Common myeloid progenitor, CD34-positive (primary cell): ENCODE measurements at places on chromosomes 2 and 18.

GRCh38 chr18:2924920-2925319 lies 78.1 kb downstream of the EMILIN2 start:
- no peak for DNase-seq

DNA sequence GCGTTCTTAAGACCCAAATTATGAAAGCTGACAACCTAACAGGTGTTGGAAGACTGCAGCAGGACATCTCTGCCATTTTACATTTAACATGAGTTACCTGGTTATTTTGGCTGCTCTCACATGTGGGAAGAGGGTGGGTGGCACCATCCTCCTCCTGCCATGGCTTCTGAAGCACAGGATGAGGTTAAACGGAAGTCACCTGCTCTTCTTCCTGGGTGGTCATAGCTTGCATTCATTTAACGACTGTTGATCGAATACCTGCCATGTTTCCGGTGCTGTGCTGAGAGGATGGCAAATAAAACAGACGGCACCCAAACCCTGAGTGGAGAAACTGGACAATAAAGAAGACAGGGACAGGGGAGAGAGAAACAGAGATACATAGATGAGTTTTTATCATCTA lies 118.0 kb downstream of the RHBDD1 start:
- DNase-seq, result no peak

- no peak for DNase-seq
Observed at GRCh38 chr2:198411936-198412335, 607.5 kb downstream of the PLCL1 start.

DNA sequence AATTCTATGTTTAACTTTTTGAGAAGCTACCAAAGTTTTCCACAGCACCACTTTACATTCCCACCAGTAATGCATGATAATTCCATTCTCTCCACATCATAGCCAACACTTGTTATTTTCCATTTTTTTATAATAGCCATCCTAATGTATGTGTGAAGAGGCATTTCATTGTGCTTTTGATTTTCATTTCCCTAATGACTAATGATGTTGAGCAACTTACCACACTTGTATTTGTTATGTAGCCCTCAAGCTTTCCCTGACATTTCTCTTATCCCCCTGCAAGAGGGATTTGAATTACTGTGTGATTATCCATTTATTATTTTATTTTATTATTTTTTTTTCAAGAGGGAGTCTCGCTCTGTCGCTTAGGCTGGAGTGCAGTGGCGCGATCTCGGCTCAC lies 23.6 kb upstream of the SOS1 start:
- DNase-seq, result no peak

- no peak for DNase-seq
Observed at GRCh38 chr18:77522051-77522675, 272.5 kb downstream of the GALR1 start.

DNA sequence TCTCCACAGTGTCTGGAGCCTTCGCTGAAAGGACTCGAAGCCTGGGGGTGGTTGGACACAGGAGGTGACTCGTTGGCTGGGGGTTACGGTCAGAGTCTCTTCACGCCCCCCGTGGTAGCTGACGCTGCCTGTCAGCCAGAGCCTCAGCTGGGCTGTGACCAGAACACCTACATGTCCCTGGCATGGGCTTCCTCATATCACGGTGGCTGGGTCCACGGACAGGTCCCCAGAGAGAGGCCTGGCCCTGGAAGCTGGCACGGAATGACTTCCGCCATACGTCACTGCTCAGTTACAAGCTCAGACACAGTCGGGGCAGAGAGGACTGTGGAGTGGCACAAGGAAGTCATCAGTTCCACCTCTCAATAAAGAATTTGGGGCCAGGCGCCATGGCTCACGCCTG lies 28.5 kb downstream of the ITGB1BP1 start:
- DNase-seq, result no peak

DNA sequence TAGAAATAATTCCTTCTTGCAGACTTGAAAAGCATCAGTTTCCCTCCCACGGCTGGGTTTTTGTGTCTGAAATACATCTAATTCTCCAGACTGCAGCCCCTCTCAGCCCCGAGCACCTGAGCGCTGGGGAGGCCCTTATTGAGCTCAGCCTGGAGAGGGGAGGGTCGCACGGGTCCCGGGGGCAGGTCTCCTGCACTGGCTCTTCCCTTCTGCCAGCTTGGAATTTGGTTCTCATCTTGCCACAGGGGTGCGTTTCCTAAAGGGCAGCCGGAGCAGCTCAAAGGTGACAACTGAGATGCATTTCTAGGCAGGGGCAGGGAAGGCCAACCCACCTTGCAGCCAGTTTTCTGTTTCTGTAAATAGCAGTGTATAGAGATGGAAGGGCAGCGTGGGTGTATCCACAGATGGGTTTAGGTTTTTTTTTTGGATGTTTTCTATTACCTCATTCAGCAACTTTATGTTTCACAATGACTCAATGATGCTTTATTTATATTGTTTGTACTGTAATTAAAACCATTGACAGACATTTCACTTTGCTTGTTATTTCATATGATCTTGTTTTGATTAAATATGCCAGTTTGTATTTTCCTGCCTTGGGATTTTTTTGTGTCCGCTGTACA lies 37.0 kb downstream of the GBX2 start:
- no peak for DNase-seq

GRCh38 chr2:161414042-161415033 lies 1.8 kb upstream of the TBR1 start:
- DNase-seq, result no peak

DNA sequence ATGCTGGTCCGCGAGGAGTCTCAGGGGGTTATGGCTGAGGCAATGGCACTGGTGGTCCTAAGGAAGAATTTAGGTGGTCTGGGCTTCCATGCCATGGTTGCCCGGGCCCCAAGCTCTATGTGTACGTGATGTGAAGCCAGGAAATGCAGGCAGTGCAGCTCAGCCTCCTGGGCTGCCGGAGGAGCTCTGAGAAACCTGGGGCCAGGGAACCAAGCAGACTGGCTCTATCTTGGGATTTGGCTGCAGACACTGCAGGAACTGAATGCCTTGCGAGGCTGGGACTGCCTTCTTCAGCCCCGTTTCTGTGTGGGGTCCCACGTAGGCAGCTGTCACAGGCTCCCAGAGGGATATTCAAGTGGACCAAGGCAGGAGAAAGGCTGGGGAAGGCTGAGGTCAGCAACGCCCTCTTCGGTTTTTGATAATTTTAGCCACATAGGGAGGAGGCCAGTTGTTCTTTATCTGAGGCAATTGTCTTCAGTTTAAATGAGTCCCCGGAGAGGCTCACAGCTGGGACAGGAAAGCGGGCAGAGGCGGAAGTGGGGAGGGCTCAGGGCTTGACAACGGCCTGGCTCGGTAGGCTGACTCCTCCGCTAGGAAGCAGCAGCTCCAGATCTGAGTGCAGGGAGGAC lies 77.7 kb downstream of the RHOB start:
- peak; percentile 11 for DNase-seq

GRCh38 chr18:21057112-21057511 lies 54.5 kb downstream of the ROCK1 start:
- DNase-seq, result no peak

GRCh38 chr2:109280804-109281203 lies 151.8 kb downstream of the SH3RF3 start:
- no peak for DNase-seq

GRCh38 chr2:208978946-208979345 lies 444.9 kb upstream of the MAP2 start:
- DNase-seq, result no peak

DNA sequence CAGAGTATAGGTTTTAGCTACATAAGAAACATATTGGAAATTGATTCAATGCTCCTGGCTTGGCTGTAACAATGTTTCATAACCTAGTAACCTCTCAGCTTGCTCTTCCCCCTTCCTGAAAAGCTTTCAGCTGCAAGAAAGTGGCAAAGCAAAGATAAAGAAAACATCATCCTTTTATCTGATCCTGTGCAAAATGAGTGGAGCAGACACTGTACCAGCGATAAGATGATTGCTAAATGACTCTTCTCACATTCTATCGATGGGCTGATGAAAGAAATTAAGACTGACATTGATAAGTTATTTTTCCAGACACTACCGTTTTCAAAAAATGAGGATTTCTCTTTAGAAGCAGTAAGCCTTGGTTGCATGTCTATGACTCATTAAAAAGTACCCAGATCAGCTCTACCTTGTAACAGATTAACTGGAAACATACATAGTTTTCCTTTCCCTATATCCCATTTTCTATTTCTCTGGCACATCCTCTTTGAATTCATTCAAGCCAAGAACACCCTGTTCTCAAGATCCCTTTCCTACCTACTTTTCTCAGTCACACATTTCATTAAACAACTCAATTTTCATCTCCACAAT lies 87.1 kb upstream of the LYPD1 start:
- DNase-seq, result no peak

DNA sequence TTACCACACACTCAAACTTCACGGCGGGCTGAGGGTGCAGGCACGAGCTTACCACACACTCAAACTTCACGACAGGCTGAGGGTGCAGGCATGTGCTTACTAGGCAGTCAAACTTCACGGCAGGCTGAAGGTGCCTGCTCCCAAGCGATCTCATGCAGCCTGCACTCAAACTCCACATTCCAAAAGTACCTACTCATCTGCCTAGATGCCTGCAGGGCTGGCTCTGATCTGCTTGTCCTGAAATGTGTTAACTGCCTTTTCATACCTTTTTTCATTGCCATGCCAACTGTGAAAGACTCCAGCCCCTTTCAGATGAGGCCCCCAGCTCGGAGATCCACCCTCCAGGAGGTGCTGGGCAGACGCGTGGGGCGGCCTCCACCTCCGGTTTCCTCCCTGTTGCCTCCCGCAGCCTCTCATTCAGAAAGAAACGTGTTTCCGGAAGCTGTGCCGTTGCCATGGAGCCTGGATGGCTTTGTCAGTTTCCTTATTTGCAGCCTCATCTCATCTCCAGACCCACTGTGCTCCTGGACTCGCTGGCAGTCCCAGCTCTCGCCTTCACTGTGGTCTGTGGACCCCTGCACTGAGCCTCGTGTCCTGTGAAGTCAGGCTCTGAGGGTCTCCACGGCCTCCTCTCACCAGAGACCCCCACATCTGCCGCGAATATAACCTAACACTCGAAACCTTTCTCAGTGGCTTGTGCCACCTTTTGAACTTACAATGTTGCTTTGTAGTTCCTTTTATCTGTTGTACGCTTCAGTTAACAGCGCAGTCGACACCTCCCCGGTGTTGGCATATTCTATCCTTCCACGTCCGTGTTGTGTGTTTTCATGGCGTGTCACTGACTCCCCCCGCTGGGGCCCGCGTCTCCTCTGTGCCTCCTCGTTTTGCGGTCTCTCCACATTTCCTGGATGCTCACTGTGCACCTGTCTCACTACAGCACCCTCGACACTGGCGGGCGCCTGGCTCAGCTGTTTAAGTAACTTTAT lies 106.1 kb upstream of the ALKAL2 start:
- DNase-seq, result peak; percentile 85

GRCh38 chr2:217928324-217929181 lies 74.2 kb downstream of the TNS1 start:
- DNase-seq, result no peak

- DNase-seq, result no peak
Observed at GRCh38 chr2:96412307-96413258, 77.0 kb downstream of the NCAPH start.

GRCh38 chr18:23650968-23651927 lies 11.5 kb downstream of the ANKRD29 start:
- no peak for DNase-seq

DNA sequence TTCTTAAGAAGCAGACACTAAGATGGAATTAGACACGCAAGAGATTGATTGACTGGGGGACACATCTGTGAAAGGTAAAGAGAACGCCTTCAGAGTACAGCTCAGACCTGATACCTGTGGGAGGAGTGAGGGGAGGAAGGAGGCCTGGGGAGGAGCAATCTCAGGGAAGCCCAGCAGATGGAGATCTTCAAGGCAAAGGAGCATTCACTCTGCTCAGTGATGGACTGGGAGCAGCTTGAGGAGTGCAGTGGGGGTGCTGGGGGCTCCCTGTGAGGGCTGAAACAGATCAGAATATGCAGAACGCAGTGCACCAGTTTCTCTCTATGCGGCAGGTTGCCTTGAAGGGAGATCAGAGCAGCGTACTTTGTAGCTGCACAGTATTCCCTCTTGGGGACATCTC lies 103.7 kb upstream of the ATP8B1 start:
- no peak for DNase-seq

GRCh38 chr2:207933396-207934065 lies 91.8 kb downstream of the PLEKHM3 start:
- DNase-seq, result no peak

DNA sequence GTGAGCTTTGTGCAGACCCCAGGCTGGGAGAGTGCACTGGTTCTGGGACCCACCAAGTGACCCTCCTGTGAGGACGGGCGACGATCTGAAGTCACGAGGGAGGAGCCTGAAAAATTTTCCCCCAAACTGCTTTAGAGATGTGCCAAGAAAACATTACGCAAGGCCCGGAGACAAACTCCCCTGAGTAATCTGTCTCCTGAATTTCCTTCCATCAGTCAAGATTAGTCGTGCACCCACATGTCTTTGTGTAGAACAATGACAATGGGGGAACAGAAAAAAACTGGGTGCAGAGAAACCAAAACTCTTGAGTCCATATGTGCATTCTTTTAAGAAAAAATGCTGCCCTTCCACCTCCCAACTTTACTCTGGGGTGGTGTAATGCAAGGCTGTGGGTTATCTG lies 12.6 kb upstream of the NCK2 start:
- no peak for DNase-seq

DNA sequence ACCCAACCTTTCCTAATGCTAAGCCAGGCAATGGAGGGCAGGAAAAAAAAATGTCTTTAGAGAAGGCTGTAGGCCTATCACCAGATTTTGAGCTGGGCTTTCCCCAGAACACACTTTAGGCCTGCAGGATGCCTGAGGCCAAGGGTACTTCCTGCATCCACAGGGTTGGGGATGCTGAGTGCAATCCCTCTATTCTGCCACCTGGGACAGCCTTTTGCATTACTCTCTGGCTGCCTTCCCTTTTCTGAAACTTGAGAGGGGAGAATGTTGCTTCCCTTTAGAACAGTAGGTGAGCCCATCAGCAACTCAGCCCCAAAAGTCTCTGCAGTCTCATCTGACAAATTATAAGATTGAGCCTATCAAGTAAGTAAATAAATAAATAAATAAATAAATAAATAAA lies 195.2 kb downstream of the SLC8A1 start:
- peak; percentile 79 for DNase-seq

DNA sequence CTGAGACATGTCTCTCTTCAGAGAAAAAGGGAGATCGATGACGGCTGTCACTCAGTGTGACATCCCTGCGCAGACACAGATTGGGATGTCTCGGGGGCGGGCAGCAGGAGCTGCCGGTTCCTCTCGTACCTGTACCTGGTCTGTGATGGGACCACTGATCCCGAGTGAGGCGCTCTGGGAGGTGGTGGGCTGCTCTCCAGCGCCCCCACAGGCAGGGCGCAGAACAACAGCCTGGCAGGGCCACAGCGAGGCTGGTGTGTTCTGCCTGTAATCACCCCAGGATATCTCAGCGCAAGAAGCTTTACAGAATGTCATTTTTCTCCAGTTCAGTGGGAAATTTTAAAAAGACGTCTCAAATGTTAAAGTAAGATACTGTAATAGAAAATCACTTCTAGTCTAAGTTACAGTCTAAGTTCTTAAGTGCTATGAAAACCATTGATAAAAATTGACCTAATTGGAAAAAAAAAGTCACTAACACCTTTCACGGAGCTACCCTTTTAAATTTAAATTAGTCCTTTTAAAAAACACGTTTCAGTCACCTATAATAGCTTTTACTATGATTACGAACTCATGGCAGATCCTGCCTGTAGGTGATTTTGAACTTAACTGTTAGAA lies 189.8 kb downstream of the SNTG2 start:
- DNase-seq, result peak; percentile 36
